ENCODE measurements at places on chromosomes 7 and 10.

- no peaks in the 10 kb centered on the region for H3K4me1 ChIP-seq
- DNase-seq, result no peak
- H3K36me3 ChIP-seq, result no peaks in the 10 kb centered on the region
- no peak overlapping the region for H3K4me3 ChIP-seq
- no peak overlapping the region for H3K27ac ChIP-seq
Observed at GRCh38 chr10:103077491-103078308, 115.4 kb downstream of the NT5C2 start.

DNA sequence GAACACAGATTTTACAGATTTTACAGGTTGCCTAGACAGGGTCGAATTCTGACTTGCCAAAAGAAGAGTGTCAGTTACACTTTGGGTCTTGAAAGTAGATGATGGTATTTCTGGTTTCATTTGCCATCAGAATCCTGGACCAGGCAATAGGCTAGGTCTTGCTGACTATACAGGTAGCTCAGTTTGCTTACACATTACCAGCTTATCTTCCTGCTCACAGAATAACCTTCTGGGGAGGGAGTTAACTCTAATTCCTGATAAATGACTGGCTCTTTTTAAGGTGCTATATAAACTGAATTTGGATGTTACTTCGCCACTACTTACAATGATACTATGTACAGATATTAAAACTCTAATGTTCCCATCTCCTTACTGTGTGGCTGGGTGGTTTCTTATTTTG, 39.8 kb downstream of the GBF1 start:
- H3K4me3 ChIP-seq, result no peak overlapping the region
- no peak for DNase-seq
- peaks cover 20% of the 10 kb centered on the region for H3K4me1 ChIP-seq
- no peaks in the 10 kb centered on the region for H3K36me3 ChIP-seq
- H3K27ac ChIP-seq, result no peak overlapping the region

DNA sequence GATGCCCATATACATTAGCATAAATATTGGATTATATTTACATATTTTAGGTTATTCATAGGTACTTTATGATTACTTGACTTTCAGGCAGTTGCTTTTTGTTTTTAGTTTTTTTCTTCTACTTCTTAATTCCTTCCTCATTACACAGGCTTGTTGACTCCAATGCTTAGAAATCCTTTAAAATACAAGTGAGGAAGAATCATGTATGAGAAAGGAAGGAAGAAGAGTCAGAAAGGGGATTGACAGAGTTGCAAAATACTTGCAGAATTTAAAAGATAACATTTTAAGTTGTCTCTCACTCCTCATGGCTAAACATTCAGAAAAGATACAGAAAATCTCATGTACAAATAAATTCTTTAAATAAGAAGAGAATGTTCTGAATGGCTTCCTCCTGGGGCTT, 61.9 kb downstream of the ATXN7L1 start:
- no peak overlapping the region for H3K27ac ChIP-seq
- no peaks in the 10 kb centered on the region for H3K27me3 ChIP-seq
- DNase-seq, result no peak
- no peak overlapping the region for H3K4me3 ChIP-seq
- peaks cover 2% of the 10 kb centered on the region for H3K4me1 ChIP-seq

- no peaks in the 10 kb centered on the region for H3K36me3 ChIP-seq
- peaks cover 20% of the 10 kb centered on the region for H3K4me1 ChIP-seq
- H3K27me3 ChIP-seq, result no peaks in the 10 kb centered on the region
- H3K27ac ChIP-seq, result peak overlapping the region; percentile 95
- no peak overlapping the region for H3K4me3 ChIP-seq
Observed at GRCh38 chr7:106717955-106718871, 57.3 kb upstream of the CCDC71L start.

GRCh38 chr7:28472332-28472731, 60.0 kb downstream of the CREB5 start:
- DNase-seq, result no peak
- H3K4me3 ChIP-seq, result no peak overlapping the region
- no peaks in the 10 kb centered on the region for H3K27me3 ChIP-seq
- no peaks in the 10 kb centered on the region for H3K36me3 ChIP-seq
- H3K27ac ChIP-seq, result no peak overlapping the region

DNA sequence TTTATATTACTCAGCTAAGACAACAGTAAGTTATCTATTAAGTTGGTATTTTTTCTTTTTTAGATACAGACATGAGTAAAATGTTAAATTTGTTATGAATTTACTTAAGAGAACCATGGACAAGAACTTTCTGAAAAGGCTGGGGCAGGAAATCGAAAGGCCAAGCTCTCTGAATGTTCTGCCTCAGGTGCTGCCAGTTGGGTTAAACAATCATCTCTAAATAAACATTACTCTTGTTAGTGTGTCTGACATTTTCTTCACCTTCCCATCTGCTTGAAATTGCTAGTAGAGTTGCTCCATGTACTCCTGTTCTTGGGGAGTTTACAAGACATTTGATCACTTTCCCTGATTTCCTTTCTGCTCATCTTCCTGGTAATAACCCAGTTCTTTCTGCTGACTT, 87.5 kb downstream of the ANKRD7 start:
- DNase-seq, result no peak
- H3K36me3 ChIP-seq, result no peaks in the 10 kb centered on the region
- no peak overlapping the region for H3K4me3 ChIP-seq
- no peaks in the 10 kb centered on the region for H3K27me3 ChIP-seq
- peak overlapping the region; percentile 47 for H3K27ac ChIP-seq

DNA sequence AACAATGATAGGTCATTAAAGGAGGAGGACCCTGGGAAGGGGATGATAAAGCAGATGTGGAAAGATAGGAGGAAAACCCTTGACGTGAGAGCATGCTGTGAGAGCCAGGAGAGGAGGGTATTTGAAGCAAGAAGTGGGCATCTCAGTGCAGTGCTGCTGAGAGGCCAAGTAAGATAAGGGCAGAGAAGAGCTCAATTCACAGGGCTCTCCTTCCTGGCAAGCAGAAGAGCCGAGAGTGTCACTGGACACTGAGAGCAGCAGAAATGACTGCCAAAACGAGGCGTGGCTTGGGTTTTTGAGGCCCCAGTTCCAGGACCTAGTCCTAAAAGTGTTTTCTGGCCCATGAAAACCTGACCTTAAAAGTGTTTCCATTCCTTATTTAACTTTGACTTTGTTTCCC, 213.5 kb downstream of the LHFPL3 start:
- no peak for DNase-seq
- no peak overlapping the region for H3K4me3 ChIP-seq
- no peaks in the 10 kb centered on the region for H3K4me1 ChIP-seq
- peaks cover 3% of the 10 kb centered on the region for H3K27me3 ChIP-seq
- no peaks in the 10 kb centered on the region for H3K36me3 ChIP-seq
- H3K27ac ChIP-seq, result no peak overlapping the region

DNA sequence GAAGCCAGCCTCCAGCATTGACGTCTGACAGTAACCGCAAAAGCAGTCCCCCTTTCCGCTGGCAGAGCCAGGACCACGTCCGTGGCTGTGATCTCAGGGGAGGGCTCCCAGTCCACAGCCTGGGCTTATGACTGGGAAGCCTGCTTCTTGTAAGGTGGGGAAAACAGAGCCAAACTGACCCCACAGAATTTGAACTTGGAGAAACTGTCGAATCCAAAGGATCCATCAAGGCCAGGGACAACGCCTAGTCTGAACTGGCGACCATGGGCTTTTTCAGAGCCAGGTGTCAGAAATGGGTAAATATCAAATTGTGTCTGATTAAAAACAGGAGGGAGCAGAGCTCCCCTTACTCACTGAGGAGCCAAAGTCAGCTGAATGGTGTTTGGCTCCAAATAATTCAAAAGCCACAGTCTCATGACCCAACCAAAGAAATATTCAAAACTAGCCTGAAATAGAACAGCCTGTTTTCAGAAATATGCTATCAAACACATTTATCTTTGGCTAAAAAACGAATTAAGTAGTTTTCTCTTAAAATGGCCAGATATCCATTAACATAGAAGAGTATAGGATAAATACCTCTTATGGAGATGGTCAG, 751.4 kb upstream of the GALNT17 start:
- no peaks in the 10 kb centered on the region for H3K36me3 ChIP-seq
- no peaks in the 10 kb centered on the region for H3K4me1 ChIP-seq
- H3K27me3 ChIP-seq, result no peaks in the 10 kb centered on the region
- DNase-seq, result no peak
- no peak overlapping the region for H3K27ac ChIP-seq

Data from RWPE2 (cell line).